ENCODE measurements at places on chromosomes 4 and X.

DNA sequence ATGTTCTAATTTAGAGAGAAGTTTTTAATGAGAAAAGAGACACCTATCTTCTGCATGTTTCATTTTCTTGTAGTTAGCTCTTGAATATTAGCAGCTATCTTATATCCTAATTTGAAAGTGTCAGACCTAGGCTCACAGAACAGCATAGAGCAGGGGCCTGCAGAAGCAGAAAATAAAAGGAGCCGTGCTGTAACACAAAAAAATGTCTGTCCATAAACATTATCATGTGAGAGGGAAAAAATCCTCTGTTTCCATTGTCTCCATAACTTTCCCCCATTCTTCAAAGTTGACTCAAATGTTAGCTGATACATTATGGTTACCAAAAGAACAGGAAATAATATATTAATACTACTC is 329.2 kb upstream of the EPHA5 start:
- DNase-seq = no peak

DNA sequence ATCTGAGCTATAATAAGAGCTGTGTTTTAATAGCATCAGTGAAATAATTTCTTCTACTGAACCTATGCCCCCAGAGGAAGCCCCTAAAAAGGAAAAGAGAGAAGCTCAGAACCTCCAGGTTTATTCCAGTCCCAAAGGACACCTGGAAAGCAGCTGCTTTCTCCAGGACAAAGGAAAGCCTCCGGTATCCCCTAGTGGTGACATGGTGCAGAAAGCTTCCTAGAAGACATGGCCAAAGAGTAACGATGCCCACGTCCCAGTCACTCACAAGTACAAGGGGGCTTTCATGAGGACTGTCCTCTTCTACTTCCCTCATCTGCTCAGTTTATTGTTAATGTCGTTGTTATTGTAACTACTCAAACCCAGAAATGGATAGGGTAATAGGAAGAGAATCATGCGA is 343.9 kb downstream of the UNC5C start:
- DNase-seq = no peak

- DNase-seq = no peak
These were observed 19.7 kb downstream of the CXCL3 start for GRCh38 chr4:74018771-74019170.

GRCh38 chrX:48815266-48815665 is 11.0 kb upstream of the ERAS start:
- DNase-seq = no peak

GRCh38 chr4:110632506-110633357 is 9.9 kb upstream of the PITX2 start:
- DNase-seq = no peak

DNA sequence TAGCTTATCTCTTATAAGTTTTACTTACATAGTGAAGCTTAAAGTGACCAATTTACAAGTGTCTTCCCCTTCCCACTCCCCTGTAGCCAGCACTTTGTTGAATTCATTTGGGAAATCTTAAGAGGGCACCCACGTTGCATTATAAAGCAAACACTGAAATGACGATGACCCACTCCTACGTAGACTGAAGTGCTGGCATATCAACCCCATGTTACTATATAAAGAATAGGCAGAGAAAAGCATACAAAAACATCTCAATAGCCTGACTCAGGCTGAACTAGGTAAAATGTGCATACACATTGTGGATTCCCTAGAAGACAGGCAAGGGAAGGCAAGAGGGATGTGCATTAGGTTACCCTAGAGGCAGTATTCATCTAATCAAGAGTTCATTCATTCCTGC is 313.4 kb downstream of the TENM3 start:
- no peak for DNase-seq

DNA sequence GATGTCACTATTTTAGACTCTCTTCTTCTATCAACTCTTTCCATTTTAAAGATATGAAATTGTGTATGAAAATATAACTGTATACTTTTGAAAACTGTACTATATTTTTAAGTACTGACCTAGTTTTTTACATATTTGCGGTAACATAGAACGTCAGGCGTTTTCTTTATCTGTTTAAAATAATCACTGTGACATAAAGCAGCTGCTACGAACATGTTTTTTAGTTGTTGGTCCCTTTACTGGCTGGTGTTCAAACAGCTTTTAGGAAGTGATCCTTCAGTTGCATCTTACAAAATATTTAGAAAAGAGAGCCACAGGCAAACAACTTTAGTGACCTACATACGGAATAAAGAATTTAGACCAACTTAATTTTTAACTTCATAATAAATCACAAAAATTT is 73.1 kb downstream of the METTL14 start:
- no peak for DNase-seq

- DNase-seq = no peak
These were observed 83.4 kb downstream of the UCHL1 start for GRCh38 chr4:41339812-41340809.

Data from NCI-H510A (cell line).